Fibroblast of the conjunctiva (primary cell): ENCODE measurements at places on chromosomes 5 and 9.

DNA sequence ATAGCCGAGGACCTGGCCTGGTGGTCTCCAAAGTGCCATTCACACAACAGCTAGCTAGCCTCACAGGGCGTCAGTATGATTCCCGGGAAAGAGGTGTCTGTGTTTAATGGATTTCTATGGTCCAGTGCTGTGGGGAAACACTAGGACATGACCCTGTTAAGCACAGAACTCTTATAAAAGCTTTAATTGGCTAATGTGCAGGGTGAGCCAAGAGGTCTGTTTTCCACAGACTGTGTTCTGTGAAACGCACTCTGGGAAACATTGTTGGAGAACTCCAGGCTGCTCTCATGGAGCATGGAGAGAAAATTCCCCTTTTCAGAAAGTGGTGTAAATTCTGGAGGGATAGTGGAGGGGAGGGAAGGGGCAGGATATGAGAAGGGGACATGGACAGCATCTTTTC, 331.4 kb downstream of the FBXL7 start:
- no peak for DNase-seq

DNA sequence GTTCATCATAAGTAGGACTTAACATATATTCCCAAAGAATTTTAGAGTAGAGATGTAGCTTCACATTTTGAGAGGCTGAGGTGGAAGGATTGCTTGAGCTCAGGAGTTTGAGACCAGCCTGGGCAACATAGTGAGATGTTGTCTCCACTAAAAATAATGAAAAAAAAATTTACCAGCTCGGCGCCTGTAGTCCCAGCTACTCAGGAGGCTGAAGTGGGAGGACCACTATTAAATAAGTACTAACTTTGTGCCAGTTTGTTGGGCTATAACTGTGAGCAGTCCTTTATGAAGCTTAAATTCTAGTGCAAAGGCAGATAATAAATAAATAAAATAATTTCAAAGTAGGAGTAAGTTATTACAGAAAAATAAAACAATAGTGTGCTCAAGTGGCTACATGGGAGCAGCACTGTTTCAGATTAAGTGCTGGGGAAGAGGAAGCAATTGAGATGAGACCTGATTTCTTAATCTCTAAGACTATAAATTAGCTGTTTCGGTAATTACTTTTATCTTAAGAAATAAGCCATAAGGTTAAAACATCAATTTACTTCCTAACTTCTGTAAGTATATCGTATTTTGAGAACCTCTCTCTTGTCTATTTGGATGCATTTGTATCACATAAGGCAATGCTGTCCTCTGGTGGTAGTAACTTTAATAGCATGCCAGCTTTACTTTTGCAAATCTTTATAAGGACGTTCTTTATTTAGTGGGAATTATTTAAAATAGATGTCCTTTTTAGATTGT, 98.9 kb downstream of the CSNK1G3 start:
- peak; percentile 63 for DNase-seq

- no peak for DNase-seq
These were observed 561.8 kb downstream of the CETN3 start for GRCh38 chr5:89847743-89848142.

- DNase-seq = no peak
These were observed 186.4 kb downstream of the CDK5RAP2 start for GRCh38 chr9:120393386-120394057.

- DNase-seq = no peak
These were observed 11.2 kb downstream of the FAM240B start for GRCh38 chr9:38708759-38709158.

GRCh38 chr9:115135821-115136778, 18.1 kb upstream of the TNC start:
- DNase-seq = no peak

- DNase-seq = peak; percentile 10
These were observed at the start of gene PLPP7 for GRCh38 chr9:131289301-131290035. TSS of gene PLPP7 (plus strand) at chr9:131289723. CDS start at chr9:131289998, 275 bp downstream.

GRCh38 chr5:138753794-138754698, 821 bp downstream of the CTNNA1 start:
- peak; percentile 89 for DNase-seq

DNA sequence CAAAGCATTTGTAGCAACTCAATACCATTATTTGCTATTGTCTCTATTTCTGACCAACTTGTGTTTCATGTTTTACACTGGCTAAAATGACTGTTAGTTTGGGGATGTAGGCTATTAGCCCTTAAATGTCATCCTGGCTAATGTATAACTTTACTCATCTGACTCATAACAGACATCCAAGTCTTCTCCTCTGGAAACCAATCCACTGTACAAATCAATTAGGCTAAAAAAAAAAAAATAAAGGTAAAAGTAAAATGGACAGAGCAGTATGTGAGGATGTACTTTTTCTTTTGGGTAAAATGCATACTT, 20.6 kb downstream of the MEGF9 start:
- DNase-seq = no peak

GRCh38 chr9:91933556-91934352, 16.3 kb downstream of the ROR2 start:
- no peak for DNase-seq

GRCh38 chr9:83754383-83754977, 46.7 kb upstream of the UBQLN1 start:
- DNase-seq = no peak

- no peak for DNase-seq
These were observed 45.1 kb downstream of the BNC2 start for GRCh38 chr9:16825331-16825725.

GRCh38 chr9:100600521-100601079, 22.7 kb downstream of the CAVIN4 start:
- no peak for DNase-seq

- no peak for DNase-seq
These were observed 986.5 kb upstream of the WWC1 start for GRCh38 chr5:167304834-167305469.

- no peak for DNase-seq
These were observed 100.3 kb downstream of the NSG2 start for GRCh38 chr5:174145821-174146220.

DNA sequence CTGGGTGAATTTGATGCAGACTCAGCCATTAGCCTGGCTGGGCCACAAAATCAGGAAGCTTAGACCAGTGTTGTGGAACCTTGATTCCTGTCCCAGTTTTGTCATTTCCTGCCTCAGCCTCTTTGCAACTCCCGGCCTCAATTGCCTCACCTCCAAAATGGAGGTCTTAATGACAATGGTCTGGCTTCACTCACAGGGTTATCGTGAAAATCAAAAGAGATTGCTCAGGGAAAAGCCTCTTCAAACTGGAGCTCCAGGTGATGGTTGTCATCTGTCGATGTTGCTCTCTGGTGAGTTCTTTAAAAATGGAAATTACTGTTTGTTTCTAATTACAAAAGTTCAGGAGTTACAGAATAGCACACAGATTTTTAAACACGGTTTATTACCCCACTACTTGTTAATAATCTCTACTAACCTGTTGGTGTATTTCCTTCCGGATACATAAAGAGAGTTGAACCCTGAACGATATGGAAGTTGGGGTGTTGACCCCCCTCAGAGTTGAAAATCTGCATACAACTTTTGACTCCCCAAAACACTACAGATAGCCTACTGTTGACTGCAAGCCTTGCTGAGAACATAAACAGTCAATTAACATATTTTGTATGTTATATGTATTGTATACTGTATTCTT, 109.9 kb upstream of the CPEB4 start:
- DNase-seq = no peak

DNA sequence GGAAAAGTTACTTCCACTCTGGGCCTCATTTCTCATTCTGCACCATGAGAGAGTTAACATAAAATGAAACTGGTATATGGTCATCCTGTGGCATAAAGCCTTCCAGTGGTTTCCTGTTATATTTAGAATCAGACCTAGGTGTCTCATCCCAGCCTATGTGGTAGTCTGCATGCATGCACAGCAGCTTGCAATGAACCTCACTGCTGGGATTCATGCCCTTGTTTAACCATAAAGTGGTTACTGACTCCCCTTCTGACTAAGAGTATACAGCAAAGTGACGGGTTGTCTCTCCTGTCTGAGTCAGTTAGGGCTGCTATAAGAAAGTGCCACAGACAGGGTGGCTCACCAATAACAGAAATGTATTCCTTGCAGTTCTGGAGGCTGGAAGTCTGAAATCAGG, 14.7 kb upstream of the TDRD7 start:
- DNase-seq = no peak

- DNase-seq = no peak
These were observed 6.6 kb upstream of the CNOT6 start for GRCh38 chr5:180487556-180487955.

GRCh38 chr9:31103836-31104235, 1280.6 kb upstream of the ACO1 start:
- no peak for DNase-seq

- DNase-seq = no peak
These were observed 153.4 kb upstream of the TLX3 start for GRCh38 chr5:171155621-171156020.

DNA sequence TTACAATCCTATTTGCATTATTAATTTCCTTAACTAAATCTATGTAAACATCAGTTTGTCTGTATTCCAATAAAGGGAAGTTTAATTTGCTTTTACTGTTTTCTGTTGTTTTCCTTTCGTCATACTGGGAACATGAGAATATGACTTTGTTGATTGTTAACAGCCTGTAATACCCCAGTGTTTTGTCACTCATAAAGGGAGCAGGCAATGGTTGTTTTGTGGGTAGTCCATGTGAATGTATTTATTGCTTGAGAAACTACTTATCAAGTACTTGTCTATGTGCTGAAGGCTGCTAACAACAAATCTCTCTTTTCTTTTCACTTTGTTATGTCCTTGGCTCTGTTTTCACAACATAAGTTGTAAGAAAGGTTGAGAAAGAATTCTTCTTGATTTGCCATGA, 1070.2 kb upstream of the ACO1 start:
- DNase-seq = no peak

DNA sequence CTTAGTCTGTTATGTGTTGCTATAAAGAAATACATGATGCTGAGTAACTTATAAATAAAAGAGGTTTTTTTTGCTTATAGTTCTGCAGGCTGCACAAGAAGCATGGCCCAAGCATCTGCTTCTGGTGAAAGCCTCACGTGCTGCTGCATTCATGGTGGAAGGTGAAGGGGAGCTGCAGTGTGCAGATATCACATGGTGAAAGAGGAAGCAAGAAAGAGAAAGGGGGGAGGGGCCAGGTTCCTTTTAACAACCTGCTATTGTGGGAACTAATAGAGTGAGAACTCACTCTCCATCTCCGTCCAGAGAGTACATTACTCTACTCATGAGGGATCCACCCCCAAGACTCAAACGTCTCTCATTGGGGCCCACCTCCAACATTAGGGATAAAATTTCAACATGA, 12.5 kb upstream of the PARP8 start:
- no peak for DNase-seq

DNA sequence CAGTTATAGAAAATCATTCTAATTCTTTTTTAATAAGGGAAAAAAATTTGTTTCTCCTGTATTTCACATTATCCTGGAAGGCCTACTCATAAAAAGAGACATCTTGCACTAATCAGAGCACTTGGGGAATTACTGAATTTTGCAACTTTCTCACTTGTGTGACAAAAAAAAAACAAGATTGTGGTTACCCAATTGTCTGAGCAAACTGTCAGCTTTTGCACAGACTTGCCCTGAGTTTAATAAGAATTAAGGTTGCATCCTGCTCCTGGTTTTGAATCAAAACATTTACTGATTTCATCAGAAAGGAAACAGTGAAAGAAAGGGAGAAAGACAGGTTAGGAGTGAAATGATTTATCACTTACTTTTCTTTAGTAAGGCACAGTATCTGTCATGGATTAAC, 10.6 kb upstream of the SH3RF2 start:
- DNase-seq = peak; percentile 30

GRCh38 chr9:125430161-125431011, 168.8 kb downstream of the GAPVD1 start:
- no peak for DNase-seq

GRCh38 chr5:138372225-138372624, 19.7 kb downstream of the KDM3B start:
- DNase-seq = no peak

- DNase-seq = no peak
These were observed 147.0 kb downstream of the PAM start for GRCh38 chr5:102902135-102902448.

DNA sequence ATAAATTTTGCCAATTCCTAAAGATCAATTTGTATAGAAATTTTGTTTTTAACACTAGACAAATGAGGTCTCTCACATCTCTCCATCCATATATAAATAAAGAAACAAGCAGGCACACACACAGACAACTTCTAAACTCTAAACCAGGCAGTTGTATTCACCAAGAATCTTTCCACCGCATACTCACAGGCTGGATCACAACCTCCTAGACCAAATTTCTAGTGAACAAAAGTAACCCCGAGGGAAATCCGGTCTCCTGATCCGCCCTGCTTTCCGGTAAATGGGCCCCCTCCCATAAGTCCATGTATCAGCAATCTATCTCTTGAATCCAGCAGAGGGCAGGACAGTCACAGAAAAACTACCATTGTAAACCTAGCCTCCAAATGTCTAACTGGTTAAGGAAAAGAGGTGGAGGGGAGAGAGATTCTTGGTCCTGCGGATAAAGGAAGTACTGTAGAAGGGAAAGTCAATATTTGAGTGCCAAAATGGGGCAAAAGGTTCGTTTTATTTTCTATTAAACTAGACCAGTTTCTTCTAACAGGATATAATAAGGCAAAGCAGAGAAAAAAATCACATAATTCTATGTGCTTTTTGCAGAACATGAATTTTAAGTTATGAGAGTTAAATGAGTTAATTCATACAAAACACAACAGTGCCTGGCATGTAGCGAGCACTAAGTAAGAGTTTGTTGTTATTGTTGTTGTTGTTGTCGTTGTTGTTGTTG, 4.8 kb upstream of the SMU1 start:
- peak; percentile 92 for DNase-seq

GRCh38 chr9:132472199-132472598, 62.2 kb downstream of the CFAP77 start:
- no peak for DNase-seq

DNA sequence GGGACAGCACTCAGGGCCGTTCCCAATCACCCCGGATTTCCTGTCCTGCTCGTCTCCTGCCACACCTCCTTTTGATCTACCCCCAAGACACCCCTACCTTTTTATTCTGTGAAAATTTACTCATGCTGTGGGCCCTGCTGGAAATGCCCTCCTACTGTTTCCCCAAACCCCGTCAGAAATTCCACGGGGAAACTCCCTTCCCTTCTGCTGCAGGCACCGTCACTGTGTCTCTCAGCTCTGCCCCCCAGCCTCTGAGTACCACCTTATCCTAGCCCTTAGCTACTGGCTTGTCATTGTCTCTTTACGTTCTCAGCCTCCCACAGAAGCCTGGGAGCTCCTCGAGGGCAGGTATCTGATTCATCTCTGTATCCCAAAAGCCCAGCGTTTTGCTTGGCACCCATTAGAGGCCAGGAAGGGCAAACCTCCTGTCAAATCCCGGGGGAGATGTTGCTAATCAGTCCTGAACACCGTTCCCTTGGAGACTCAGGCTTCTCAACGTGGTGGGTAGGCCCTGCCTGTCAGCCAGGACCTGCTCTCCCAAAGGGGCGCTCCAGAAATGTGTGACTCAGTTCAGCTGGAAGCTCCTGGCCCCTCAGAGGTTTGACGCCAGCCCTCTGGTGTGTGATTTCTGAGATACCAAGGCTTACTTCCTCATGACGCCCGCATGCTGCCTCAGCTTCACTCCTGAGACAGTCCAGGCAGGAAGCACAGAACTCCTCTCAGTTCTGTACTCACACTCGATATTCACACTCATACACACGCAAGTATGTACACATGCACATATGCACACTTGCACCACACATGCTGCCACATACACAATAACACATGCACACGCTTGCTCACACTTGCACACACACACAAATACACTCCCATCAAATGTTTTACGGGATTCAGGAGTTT, 50.7 kb upstream of the GRHPR start:
- no peak for DNase-seq
